ENCODE measurements at places on chromosomes 7 and 10.

DNA sequence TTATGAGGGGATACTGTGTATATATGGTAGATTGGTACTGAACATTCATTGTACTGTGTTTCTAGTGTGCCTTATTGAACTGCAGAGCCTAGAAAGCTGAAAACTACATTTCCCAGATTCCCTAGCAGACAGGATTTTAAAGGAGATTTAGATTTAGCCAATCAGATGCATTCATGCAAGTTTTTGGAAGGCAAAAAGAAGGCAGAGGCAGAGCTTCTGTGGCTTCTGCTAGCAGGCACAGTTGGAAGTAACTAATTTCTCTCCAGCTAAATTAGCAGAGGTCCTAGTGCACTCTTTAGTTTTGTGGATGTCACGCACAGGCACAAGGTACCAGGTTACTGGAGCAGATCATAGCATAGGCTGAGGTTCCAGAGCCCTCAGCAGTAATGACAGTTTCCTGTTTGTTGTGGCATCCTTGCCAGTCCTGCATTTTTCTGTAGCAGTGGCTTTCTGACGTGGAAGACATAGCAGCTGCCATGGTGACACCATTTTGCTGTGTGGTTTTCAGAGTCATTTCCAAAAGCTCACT is 83.7 kb upstream of the CCDC71L start:
- no peak for DNase-seq

GRCh38 chr10:118161461-118162246 is 114.9 kb upstream of the RAB11FIP2 start:
- DNase-seq: no peak

DNA sequence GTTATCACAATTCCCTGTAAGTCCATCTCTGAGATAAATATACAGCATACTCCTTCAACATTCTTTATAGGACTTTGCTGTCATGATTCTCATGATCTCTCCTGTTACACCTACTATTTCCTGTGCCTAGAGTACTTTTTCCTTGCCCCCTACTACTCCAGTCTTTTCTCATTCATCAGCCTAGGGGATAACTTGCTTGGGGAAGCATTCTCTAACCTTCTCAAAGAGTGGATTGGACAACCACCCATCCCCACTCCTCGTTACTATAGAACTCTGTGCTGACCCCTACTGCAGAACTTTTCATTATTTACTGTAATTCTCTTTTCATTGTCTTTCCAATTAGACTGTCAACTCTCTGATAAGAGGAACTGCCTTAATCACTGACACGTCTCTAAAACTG is 57.4 kb upstream of the TFEC start:
- no peak for DNase-seq

DNA sequence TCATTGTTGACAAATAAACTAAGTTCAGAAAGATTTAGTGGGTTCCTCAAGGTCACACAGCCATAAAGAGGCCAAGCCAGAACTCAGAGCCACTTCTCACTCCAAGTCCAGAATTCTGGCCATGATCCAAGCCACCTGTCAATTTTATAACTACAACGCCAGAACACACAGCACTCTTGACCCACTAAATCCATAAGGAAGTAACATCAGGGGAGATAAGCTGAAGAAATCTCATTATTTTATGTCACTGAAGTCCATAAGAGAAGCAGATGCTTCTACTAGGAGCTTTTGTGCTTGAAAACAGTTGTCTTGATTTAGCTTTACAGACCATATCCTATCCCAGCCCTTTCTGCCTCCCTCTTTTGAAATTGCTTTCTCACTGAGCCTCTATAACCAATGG is 15.9 kb downstream of the ADAM12 start:
- no peak for DNase-seq

GRCh38 chr10:74836877-74837276 is 10.5 kb downstream of the KAT6B start:
- DNase-seq: no peak

DNA sequence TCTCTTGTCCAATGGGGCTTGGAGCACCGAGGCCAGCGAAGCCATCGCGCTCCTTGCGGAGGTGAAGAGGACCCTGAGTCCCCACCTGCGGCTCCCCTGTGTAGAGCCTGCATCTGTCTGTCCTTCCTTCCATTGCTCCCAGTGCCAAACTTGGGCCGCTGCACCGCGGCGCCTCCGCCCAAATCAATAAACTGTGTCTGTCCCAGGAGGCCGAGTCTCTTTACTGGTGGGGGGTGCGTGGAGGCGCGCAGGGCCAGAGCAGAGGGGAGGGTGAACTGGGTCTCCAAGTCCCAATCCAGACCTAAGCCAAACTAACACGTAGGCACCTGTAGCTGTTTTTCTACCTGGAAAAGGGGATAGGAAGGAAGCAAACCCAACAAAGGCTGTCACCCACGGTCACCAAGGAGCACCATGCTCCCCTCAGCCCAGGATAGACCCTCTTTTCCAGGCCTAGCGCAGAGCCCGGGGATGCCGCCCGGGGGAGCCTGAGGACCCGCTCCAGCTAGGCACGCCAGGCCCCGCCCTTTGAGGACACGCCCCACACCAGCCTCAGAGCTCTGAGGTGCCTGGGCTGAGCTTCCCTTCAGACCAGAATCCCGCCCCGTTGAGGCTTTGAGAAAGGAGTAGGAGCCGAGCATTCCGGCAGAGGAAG is 1.2 kb upstream of the CHAT start:
- DNase-seq: no peak

DNA sequence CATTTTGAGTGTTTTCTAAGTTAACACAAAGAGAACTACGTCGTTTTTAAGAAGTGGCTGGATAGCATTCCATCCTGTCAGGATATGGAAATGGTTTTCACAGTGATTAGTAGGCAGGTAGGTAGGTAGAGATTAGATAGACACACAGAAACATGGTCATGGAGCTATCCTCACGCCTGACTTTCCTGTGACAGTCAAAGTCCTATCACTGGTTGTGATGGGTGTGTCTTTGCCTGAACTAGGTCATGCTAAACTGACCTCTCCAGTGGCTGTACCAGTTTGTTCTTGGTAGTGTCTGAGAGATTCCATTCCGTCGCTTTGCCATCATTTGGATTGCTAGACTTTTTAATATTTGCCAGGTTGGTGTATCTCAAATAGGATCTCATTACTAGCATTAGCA is 28.2 kb downstream of the FKBP6 start:
- no peak for DNase-seq

- no peak for DNase-seq
Measured at GRCh38 chr7:21566094-21566493, 23.3 kb downstream of the DNAH11 start.

- DNase-seq: no peak
Measured at GRCh38 chr7:147804032-147804431, 786.5 kb upstream of the C7orf33 start.

DNA sequence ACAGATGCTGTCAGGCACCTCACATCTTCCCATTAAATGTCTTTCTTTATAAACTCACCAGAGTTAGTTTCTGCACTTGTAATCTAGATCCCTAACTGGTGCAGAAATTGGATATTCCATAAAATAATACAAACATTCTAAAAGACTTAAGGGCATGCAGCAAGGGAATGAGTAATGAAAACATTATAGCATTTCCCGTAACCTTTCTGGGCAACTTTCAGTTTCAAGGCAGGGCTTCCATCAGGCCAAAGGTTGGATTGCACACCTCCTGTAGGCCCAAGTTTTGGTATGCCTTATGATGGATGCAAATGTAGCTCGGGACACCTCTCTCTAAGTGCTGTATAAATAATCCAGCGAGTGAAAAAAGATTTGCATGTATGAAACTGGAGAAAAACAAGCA is 129.9 kb upstream of the LYZL2 start:
- no peak for DNase-seq

- no peak for DNase-seq
Measured at GRCh38 chr10:108787932-108788331, 1135.4 kb downstream of the XPNPEP1 start.

DNA sequence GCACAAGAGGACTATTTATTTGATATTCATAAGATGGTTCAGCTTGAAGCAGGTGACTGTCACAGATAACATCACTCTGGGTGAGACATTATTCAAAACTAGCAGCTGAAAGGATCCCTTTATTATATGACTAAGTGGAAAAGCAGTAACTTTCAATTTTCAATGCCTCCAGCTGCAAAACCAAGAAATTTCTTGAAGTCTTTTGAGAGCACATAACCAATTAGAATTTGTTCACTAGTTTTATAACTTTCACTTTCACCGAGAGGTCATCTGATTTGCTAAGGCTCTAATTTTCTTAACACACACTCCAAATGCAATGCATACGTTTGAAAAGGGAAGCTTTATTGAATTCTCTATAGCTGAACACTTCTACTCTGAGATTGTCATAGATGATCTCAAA is 88.6 kb upstream of the KLF14 start:
- DNase-seq: no peak

GRCh38 chr7:6641305-6642035 is 4.4 kb downstream of the ZNF316 start:
- no peak for DNase-seq

- DNase-seq: no peak
Measured at GRCh38 chr7:36654436-36654835, 69.9 kb downstream of the AOAH start.

- DNase-seq: no peak
Measured at GRCh38 chr7:18167815-18168214, 140.2 kb upstream of the PRPS1L1 start.

GRCh38 chr10:122207596-122207995 is 63.5 kb upstream of the BTBD16 start:
- DNase-seq: no peak

DNA sequence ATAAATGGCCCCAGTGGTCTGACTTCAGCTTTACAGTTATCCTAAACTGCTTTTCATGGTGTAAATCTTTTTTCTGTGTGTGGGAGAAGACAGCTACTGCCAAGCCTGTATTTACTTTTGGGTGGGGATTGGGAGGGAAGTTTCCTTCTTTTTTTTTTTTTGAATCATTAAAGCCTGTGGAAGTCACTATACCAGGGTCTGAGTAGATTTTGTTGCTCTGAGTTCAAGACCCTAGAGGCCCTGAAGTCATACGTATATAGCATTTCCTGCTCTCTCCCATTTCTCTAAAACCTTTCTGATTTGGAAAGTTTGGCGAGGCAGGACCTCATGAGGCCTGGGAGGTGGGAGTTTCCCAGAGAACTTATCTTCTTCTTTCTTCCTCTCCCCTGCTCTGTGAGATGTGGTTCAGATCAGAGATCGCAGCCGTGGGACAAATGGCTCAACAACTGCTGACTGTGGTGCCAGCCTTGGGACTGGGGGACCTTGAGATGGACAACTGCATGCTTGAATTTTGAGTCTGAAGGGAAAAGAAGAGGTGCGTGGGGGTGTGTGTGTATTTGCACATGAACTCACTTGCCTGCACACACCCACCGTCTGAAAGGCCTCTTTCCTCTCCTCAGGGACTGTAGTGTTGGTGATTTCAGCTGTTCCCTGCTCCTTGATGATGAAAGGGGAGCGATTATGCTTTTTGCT is 18.1 kb downstream of the LRMDA start:
- DNase-seq: no peak

DNA sequence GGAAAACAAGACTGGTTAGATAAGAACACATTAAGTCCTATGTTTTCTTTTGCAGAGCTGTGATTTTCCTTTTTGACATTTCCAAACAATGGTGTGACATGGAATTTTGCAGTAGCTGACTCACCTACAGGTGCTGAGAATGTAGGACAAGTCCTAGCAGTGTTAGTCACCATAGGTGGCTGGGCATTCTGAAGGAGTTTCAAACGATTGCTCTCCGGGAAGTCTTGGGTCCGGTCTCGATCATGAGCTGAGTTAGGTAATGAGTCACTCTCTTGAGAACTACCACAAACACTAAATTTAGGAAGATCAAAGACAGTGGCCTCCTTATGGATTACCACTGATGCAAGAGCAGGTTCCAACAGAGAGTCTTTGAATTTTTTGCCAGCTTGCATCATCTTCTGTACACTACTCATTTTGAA is 3.6 kb downstream of the FIGNL1 start:
- DNase-seq: no peak

GRCh38 chr7:16171928-16172327 is 249.4 kb downstream of the CRPPA start:
- no peak for DNase-seq

DNA sequence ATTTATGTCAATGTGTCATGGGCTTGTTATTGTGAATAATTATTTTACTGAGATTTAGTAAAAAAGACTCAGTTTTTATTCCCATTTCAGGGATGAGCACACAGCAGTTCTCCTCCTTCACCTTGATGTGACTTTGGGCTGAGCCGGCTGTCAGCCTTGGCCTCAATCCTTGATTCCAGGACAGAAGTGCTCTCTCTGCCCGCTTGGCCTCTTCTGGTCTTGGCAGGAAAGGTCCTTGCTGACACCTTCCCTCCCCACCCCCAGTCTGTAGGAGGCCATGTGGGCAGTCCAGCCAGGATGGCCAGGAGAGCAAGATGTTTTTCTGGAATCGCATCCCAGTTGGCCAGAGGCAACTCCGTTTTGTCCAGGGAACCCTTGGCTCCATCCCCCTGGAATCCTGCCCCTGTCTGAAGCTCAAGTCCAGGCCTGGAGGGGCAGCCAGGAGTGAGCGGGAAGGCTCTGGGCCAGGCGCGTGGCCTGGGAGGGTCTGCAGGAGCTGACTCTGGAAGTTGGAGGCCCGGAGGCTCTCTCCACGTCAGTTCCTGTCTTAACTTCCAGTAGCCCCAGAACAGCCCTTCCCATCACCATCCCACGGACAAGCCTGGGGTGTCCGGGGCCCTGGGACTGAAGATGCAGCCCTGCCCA is 100.9 kb downstream of the PDGFA start:
- no peak for DNase-seq

GRCh38 chr7:6256677-6257535 is 15.5 kb downstream of the CYTH3 start:
- peak; percentile 41 for DNase-seq

- no peak for DNase-seq
Measured at GRCh38 chr10:51266496-51266895, 192.2 kb downstream of the PRKG1 start.

GRCh38 chr10:24716295-24716694 is 7.4 kb downstream of the ARHGAP21 start:
- DNase-seq: no peak

DNA sequence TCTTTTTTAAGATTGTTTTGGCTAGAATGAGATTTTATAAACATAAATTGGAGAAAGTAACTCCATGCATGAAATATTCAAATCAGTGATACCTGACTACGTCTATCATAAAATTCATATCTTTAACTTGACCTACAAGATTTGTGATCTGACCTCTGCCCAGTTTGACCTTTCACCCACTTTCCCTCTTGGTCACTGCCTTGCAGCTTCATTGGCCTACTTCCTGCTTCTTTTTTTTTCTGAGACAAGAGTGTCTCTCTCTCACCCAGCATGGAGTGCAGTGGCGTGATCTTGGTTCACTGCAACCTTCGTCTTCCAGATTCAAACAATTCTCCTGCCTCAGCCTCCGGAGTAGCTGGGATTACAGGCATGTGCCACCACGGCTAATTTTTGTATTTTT is 28.5 kb downstream of the TPST1 start:
- no peak for DNase-seq

Measured in activated naive CD4-positive, alpha-beta T cell treated with Interleukin-2 at 50 U/mL for 16 hours (primary cell).